Tongue (tissue), 3 donors: ENCODE measurements at places on chromosomes 1 and 21.

DNA sequence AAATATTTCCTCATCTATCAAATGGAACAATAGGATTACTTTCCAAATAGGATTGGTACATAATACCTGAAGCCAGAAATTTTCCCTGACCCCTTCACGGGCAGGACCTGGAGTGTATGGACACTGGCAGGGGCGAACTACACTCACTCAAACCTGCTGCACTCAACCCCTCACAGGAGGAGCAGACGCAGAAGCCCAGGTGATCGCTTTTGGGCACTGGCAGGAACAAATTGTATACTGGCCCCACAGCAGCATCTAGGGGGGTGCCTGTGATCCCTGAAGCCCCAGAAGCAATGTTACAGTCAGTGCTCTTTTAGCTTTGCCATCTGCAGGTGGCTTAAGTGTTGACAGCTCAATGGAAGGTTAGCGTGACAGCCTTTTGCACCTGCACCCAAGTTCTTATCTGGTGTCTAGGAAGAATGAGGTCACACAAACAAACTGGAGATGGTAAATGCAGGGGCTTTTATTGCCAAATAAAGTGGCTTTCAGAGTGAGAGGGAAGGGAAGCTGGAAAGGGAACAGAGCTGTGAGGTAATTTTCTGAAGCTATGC is 199.2 kb upstream of the NEGR1 start:
- DNase-seq, result no peak

DNA sequence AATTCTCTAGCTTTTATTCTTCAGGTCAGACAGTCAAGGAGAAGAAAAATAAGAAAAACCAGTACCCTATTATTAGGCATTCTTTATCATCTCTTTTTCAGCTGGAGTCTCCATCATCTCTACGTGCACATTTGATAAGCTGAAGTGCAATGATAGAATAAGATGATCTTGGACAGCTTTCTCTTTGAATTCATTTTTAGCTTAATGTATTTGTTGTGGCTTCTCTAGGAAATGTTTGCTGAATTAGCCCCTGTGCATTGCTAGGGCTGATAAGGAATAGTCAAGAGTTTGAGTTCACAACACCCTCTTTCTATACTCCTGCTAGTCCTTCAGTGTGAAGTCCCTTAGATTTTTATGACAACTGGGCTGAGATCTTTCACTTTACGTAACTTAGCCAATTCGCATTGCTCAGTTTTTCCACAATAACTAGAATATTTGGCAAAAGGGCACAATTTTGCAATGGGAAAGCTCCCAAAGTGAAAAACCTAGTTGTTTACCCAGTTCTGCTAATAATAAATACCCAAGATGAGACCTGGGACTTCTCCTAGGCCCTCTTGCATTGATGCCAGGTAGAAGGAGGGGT is 7.0 kb upstream of the KCNJ15 start:
- no peak for DNase-seq

DNA sequence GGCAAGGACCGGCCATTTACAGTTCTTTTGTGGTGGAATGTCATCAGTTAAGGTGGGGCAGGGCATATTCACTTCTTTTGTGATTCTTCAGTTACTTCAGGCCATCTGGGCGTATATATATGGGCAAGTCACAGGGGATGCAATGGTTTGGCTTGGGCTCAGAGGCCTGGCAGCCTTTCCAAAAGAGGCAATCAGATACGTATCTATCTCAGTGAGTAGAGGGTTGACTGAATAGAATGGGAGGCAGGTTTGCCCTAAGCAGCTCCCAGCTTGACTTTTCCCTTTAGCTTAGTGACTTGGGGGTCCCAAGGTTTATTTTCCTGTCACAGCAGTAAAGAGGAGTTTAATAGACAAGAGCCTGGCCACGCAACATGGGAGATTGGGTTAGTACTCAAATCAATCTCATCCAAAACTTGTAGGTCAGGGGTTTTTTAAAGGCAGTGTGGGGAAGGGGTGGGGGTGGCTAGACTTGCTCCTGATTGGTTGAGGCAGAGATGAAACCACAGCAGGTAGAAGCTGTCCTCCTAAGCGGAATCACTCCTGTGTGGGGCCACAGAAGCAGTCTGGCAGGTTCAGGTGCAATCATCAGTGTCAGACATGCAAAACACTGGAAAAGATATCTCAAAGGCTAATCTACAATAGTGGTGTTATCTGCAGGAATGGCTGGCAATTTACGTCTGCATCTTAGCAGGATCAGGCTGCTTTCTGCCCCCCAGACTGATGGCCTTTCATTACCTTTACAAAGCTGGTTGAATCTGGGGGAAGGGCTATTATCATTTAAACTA is 112.9 kb downstream of the TLR5 start:
- DNase-seq, result no peak

DNA sequence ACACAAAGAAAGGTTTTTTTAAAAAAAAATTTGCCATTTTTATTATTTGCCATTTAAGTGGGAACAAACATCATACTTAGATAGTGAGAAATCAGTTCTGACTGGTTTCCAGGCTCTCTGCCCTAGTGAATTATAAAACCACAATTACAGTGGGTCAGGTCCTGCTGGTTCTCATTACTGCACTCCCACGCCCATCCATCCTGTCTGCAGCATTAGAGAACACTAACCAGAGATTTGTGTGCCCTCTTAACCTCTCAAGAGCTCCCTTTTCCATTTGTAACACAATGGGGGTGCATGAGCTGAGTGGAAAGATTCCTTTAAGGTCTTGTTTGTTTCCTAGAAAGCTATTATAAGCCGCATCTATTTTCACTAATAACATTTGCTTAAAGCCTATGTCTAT is 489.3 kb downstream of the AMY1C start:
- no peak for DNase-seq

DNA sequence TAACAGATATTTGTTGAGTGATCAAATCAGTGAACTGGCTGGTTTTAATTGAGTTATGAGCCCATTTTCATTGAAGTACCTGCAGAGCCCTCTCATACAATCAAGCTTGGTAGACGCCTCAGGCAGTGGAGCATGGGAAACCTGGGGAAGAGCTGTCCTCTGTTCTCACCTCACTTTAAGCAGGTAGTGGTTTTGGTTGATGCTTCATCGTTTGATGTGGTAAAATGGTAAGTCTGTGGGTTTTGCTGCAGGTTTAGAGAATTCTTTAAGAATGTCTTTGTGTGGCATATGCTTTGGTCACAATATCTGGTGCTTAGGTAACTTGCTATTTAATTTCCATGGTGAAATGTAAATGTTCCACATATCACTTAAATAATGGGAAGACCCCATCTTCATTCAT is 10.0 kb downstream of the LAMC1 start:
- DNase-seq, result no peak

GRCh38 chr21:45033791-45034555 is 40.4 kb upstream of the ADARB1 start:
- peak; percentile 81 for DNase-seq

- no peak for DNase-seq
These were observed 116.9 kb downstream of the HLCS start for GRCh38 chr21:36849461-36850105.

DNA sequence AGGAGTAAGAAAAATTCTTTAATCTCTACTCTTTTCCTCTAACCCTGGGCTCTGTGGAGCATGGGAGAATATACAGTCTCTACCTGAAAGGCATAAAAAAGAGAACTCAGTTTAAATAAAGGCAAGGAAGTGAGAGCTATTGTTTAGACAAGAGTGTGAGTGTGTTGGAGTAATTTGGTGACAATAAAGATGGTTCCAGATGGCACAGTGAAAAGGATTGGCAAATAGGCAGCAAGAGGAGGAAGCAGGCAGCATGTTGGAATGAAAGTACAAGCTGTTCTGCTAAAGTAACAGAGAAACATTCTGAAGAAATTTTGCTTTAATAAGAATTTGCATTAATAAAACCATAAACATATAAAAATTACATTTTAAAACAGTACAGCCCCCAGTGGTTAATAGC is 163.4 kb downstream of the DNM3 start:
- no peak for DNase-seq

- DNase-seq, result no peak
These were observed 14.9 kb upstream of the MGST3 start for GRCh38 chr1:165616054-165616612.

GRCh38 chr21:32813265-32813903 is 41.8 kb upstream of the PAXBP1 start:
- DNase-seq, result peak; percentile 52

DNA sequence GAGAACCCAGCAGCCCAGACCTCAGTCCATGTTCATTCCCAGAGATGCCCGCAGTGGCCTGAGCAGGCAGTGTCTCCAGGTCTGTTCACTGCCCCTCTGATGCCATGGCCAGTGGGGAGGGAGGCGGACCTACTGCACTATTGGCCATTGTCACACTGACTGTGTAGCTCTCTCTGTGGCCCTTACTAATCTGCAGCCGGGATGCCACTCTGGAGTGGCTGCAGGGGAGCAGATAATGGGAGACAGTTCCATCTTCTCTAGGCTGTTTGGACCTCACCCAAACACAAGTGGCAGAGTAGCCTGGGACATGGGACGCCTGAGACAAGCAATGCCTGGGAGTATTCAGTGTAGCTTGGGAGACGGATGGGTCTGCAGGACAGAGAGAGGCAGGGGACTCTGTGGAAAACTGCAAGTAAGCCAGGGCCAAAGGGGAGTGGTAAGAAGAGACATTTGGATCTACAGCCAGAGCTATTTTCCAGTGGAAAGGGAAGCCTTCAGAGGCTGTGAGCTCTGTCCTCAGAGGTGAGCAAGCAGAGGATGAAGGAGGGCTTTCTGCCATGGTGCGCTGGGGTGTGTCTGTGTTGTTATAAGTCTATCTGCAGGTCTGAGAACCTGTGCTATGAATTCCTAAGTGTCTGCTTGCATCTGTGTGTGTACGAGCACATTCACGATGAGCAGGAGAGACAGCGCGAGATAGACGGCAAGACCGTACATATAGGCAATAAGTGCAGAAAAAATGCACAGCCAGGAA is 26.7 kb downstream of the DMBX1 start:
- no peak for DNase-seq

DNA sequence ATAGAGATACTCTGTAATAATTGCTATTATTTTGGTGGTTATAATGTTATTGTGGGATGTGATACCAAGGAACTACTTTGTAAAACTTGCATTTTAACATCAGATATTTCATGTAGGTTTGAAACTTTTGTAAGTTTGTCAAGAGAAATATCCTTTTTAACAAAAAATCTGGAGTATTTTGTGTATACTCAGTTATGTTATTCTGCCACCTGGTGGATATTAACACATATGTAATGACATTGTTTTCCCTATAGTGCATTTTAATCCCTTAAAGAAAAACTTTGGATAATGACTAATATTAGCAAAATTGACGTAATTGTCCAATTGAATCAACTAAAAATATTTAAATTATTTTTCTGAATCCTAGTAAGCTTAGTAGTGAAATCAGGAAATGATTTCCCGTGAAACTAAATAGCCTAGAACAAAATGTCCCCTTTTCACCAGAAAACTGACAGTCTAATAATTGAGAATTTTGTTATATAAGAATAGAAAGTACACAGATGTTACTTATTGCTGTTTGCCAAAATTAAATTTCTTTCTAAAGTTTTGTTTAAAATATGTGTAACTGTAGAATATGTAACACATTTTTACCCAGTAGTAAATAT is 39.6 kb downstream of the KCTD3 start:
- peak; percentile 7 for DNase-seq

GRCh38 chr1:202143011-202143767 is 1.3 kb downstream of the ARL8A start:
- DNase-seq, result peak; percentile 37

DNA sequence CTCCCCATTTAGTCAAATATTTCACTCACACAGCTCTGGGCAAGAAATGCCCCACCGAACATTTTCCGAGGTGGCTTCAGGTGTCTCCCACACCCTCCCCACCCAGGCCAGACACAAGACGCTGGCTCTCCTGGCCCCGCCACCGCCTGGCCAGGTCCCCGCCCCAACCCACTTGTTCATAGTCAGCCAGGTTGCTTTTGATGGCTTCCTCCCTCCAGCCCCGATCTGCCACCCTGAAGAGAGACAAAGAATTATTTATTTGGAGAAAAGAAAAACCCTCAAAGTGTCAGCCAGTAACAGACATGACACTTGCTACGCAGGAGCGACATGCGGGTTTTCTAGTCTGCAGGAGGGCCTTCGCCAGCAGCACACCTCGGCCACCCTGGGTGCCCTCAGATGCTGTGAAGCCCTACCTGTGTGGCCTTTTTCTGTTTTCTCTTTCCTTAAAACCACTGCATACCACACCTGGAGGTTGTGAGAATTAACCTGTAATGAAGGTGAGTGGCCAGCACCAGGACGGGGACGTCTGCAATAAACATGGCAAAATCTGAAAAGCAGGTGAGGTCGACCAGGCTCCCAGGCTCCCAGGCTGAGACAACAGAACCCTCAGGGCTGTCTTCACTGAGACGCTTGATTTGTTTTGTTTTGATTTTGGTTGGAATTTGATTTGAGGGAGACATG is 27.2 kb downstream of the SSBP3 start:
- DNase-seq, result no peak

- DNase-seq, result peak; percentile 90
These were observed 63.3 kb downstream of the RHOU start for GRCh38 chr1:228798548-228798947.

- DNase-seq, result peak; percentile 70
These were observed 227.7 kb downstream of the KAZN start for GRCh38 chr1:14826172-14826636.

- peak; percentile 1 for DNase-seq
These were observed 262.8 kb upstream of the PRMT6 start for GRCh38 chr1:106793651-106794050.

- no peak for DNase-seq
These were observed 20.1 kb upstream of the ARHGAP29 start for GRCh38 chr1:94257444-94257843.

GRCh38 chr1:22809783-22810182 is 99.1 kb downstream of the EPHB2 start:
- no peak for DNase-seq

DNA sequence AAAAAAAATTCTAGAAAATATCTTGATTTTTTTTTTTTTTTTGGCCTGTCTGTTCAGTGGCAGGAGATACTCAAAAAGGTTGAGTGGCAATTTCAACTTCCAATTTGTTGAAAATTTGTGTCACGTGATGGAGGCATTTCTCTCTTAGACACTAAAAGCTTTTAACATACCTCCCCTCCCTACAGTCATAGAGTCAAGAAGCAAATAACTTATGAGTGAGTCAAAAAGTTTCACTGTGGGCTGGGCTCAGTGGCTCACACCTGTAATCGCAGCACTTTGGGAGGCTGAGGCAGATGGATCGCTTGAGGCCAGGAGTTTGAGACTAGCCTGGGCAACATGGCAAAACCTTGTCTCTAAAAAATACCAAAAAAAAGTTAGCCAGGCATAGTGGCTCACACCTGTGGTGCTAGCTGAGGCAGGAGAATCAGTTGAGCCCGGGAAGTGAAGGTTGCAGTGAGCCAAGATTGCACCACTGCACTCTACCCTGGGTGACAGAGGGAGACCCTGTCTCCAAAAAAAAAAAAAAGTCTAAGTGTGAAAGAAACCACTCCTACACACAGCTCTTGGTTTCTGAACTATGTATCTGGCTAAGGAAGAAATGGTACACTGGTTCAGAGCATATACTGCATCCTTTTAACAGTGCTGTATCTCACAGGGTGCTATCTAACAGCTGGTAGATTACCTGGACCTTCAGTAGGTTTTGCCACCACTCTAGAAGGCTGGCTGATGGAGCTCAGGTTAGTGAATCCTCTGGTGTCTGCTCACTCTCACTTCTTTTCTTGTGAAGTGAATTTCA is 11.6 kb upstream of the BSDC1 start:
- no peak for DNase-seq

- peak; percentile 54 for DNase-seq
These were observed 262.0 kb downstream of the TNR start for GRCh38 chr1:175481126-175482070.

- no peak for DNase-seq
These were observed 9.3 kb downstream of the FAM151A start for GRCh38 chr1:54614024-54614423.

- no peak for DNase-seq
These were observed 211.5 kb downstream of the TRABD2B start for GRCh38 chr1:47785561-47786271.

GRCh38 chr21:39946199-39946598 is 79.0 kb downstream of the PCP4 start:
- peak; percentile 51 for DNase-seq
